ENCODE measurements at places on chromosomes 2 and 18. TPM values are rescaled to one million over a fixed set of nuclear protein-coding genes. Genes with fewer than 3 reads are reported as not detected.

- H3K36me3 ChIP-seq, result no peaks in the 10 kb centered on the region
- H3K4me3 ChIP-seq, result no peak overlapping the region
- DNase-seq, result no peak
- no peaks in the 10 kb centered on the region for H3K27me3 ChIP-seq
These were observed 91.2 kb downstream of the LIPG start for GRCh38 chr18:49652881-49653724.

DNA sequence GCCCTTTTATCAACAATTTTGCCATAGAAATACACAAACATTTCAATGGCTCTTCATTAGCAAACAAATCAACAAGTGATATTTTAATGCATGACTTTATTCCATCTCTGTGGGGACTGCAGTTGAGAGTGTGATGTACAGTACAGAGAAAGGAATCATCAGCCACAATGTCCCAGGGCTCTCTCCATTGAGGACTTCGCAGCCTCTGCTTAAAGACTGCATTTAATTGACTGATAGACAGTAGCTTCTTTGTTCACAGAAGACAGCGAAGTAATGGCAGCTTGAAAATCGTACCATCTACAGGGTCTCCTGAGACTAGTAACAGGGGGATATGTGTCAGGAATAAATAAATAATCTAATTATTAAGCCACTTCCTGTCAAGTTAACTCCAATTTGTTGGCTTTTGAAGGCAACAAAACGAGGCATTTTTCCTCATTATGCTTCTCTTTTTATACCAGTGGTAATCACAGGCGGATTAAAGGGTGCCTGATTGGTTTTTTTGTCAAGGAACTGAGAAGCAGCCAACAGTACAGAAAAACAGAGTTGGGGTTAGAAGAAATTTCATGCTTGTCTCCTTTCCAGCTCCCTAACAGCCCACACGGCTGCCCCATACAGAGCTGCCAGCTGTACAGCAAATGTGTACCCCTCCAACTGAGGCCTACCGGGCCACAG, 164.3 kb downstream of the ZNF521 start:
- H3K4me3 ChIP-seq, result no peak overlapping the region
- DNase-seq, result no peak
- H3K36me3 ChIP-seq, result no peaks in the 10 kb centered on the region
- no peaks in the 10 kb centered on the region for H3K4me1 ChIP-seq

Gene NCKAP5
- 0.65 TPM for total RNA-seq

DNA sequence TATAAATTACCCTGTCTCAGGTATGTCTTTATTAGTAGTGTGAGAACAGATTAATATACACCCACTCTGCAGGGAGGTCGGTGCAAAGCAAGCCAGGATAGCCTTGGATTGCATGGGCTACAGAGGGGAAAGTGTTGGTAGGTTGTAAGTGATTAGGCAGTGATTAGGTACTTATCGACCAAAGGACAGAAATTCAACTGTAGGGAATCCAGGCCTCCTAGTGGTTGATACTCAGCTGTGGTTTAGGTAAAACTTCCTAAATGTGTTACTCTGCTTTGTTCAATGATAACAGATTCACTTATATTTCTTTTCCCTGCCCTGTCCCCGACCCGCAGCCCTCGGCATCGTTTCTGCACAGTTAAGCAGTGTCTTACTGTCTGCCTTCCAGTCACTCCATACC, 444.0 kb downstream of the FIGN start:
- DNase-seq, result no peak
- H3K4me1 ChIP-seq, result no peaks in the 10 kb centered on the region
- H3K27me3 ChIP-seq, result no peaks in the 10 kb centered on the region
- no peaks in the 10 kb centered on the region for H3K36me3 ChIP-seq
- no peak overlapping the region for H3K27ac ChIP-seq

GRCh38 chr2:108460345-108461037, 11.5 kb downstream of the GCC2 start:
- H3K36me3 ChIP-seq, result peaks cover 59% of the 10 kb centered on the region
- no peak for DNase-seq
- H3K4me1 ChIP-seq, result no peaks in the 10 kb centered on the region

DNA sequence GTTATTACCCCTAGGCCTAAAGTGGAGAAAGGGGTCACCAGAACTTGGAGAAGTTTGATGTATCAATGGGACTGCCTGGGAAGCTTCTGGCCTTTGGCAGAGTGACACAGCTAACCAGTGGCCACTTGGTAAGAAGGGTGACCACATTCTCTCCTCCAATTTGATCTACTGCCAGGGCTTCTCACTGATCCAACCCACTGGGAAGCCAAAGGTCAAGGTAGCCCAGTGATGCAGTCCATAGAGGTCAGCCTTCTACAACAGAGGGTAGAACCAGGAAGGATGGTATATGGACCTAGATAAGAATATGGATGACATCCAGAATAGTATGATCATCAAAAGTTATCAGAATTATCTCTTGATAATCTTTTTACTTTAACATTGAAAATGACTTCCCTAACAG, 493.6 kb downstream of the NYAP2 start:
- no peaks in the 10 kb centered on the region for H3K36me3 ChIP-seq
- peaks cover 22% of the 10 kb centered on the region for H3K4me1 ChIP-seq
- no peak overlapping the region for H3K27ac ChIP-seq
- DNase-seq, result no peak
- H3K4me3 ChIP-seq, result no peak overlapping the region
- H3K27me3 ChIP-seq, result no peaks in the 10 kb centered on the region

- H3K27me3 ChIP-seq, result no peaks in the 10 kb centered on the region
- H3K4me1 ChIP-seq, result no peaks in the 10 kb centered on the region
- H3K4me3 ChIP-seq, result no peak overlapping the region
- peak; percentile 2 for DNase-seq
- H3K27ac ChIP-seq, result no peak overlapping the region
These were observed 110.6 kb downstream of the TMEM182 start for GRCh38 chr2:102872388-102872787.

- H3K36me3 ChIP-seq, result no peaks in the 10 kb centered on the region
- no peak overlapping the region for H3K4me3 ChIP-seq
- no peak overlapping the region for H3K27ac ChIP-seq
- no peaks in the 10 kb centered on the region for H3K27me3 ChIP-seq
- DNase-seq, result no peak
These were observed 783.1 kb upstream of the LRRTM1 start for GRCh38 chr2:81087646-81088045.

GRCh38 chr2:202065876-202066275, 7.2 kb upstream of the KIAA2012 start:
- peaks cover 17% of the 10 kb centered on the region for H3K4me1 ChIP-seq
- no peak overlapping the region for H3K4me3 ChIP-seq
- no peak overlapping the region for H3K27ac ChIP-seq
- no peaks in the 10 kb centered on the region for H3K27me3 ChIP-seq
- DNase-seq, result no peak

GRCh38 chr2:52365946-52366345, 1334.0 kb upstream of the NRXN1 start:
- no peak for DNase-seq
- H3K4me1 ChIP-seq, result no peaks in the 10 kb centered on the region
- no peak overlapping the region for H3K4me3 ChIP-seq

DNA sequence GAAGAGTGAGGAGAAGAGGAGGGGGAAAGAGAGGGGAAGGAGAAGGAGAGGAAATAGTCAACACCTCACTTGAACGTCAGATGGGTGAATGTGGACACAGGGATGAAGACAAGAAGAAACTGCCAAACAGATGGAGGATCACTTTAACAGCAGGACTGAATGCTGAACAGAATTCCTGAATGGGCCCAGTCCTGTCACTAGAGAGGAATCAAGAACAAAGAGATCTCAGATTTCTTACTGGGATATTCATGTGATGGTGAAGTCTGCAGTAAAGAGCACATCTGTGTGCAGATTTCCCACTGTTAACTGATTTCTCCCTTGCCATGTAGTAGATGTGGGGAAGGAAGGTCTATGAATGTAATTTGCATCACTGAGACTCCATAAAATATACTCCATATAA, 135.4 kb downstream of the L3MBTL4 start:
- H3K27ac ChIP-seq, result no peak overlapping the region
- no peaks in the 10 kb centered on the region for H3K36me3 ChIP-seq
- H3K27me3 ChIP-seq, result no peaks in the 10 kb centered on the region
- no peaks in the 10 kb centered on the region for H3K4me1 ChIP-seq

GRCh38 chr2:7634409-7634808, 717.2 kb downstream of the RNF144A start:
- H3K27me3 ChIP-seq, result peaks cover 18% of the 10 kb centered on the region
- H3K4me3 ChIP-seq, result no peak overlapping the region
- no peaks in the 10 kb centered on the region for H3K36me3 ChIP-seq
- no peaks in the 10 kb centered on the region for H3K4me1 ChIP-seq
- DNase-seq, result no peak

DNA sequence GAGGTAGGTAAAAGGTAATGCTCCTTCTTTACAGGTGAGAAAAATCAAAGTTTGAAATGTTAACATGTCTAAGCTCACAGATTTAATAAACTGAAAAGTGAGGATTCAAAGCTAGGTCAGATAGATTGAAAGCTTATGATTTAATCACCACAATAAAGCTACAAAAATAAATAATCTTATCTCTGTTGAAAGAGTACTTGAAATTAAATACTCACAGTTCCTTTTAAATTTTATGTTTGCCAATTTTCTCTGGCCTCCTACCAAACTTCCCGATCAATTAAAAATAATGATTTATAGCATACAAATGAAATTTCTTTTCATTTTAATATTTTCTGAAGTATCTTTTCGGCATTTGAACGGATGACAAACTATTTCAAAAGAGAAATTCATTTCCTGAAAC, 77.3 kb downstream of the GAREM1 start:
- H3K36me3 ChIP-seq, result no peaks in the 10 kb centered on the region
- no peak for DNase-seq
- no peaks in the 10 kb centered on the region for H3K27me3 ChIP-seq
- no peaks in the 10 kb centered on the region for H3K4me1 ChIP-seq
- H3K4me3 ChIP-seq, result no peak overlapping the region
- H3K27ac ChIP-seq, result no peak overlapping the region

DNA sequence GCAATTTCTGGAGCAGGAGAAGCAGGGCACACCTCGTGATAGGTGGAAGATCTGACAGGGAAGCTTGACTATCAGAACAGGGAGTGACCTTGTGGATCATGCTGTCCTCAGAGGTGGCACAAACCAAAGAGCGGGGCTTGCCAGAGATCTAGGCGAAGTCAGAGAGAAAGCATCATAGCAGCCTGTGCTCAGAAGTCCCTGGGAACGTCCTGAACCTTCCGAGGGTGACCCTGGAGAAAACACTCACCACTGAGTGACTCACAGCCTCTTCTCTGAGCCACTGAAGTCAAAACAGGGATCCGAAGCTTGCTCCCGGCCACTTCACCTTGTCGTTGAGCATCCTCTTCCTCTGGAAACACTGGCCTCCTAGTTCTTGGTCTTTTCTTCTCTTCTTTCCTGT, 56.7 kb downstream of the IL1R2 start:
- DNase-seq, result peak; percentile 89
- peaks cover 42% of the 10 kb centered on the region for H3K4me1 ChIP-seq
- H3K27ac ChIP-seq, result peak overlapping the region; percentile 89
- H3K4me3 ChIP-seq, result no peak overlapping the region
- H3K27me3 ChIP-seq, result no peaks in the 10 kb centered on the region

Gene DYSF
- not detected for total RNA-seq

Gene TGFA
- 17.3 TPM for total RNA-seq

DNA sequence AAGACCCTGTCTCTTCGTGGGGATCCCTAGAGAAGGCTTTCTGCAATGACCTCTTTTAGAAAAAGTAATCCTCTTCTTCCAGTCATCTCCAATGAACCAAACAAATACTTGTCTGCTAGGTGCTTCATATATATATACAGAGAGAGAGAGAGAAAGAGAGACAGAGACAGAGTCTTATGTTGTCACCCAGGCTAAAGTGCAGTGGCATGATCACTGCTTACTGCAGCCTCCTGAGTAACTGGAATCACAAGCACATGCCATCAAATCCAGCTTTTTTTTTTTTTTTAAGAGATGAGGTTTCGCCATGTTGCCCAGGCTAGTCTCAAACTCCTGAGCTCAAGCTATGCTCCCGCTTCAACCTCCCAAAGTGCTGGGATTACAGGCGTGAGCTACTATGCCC, 18.6 kb upstream of the PKDCC start:
- H3K4me3 ChIP-seq, result no peak overlapping the region
- no peak overlapping the region for H3K27ac ChIP-seq
- peaks cover 7% of the 10 kb centered on the region for H3K4me1 ChIP-seq
- no peaks in the 10 kb centered on the region for H3K27me3 ChIP-seq

DNA sequence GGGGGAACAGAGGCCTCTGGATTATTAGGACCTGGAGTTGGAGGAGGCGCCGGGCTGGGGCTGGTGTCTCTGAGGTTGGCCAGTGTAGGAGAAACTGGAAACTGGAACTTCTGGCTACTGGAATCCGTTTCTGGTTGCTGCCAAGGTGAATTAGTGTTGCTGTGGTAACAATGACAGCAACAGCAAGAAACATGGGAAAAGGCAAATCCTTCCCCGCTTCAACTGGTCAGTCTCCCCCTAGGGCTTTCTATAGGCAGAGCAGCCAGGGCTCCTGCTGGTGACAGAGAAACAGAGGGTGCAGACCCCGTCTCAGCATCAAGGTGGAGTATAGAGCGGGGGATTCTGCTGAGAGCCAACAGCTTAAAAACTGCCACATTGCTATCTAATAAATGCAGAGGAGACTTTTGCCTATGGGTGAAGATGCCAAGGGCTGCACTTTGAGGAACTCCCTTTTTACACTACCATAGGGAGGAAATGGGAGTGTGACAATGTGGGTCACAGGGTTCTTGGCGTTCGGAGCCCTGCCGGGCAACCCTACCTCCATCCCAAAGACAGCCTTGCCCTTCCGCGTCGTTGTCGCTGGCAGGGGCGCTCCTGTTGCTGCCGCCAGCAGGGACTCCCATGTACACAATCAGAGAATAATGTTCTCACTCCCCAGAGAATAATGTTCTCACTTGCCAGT, 81.4 kb upstream of the CABLES1 start:
- H3K36me3 ChIP-seq, result no peaks in the 10 kb centered on the region
- peak; percentile 85 for DNase-seq
- no peak overlapping the region for H3K4me3 ChIP-seq
- peaks cover 11% of the 10 kb centered on the region for H3K4me1 ChIP-seq
- no peak overlapping the region for H3K27ac ChIP-seq

GRCh38 chr2:5453220-5454050, 238.7 kb upstream of the SOX11 start:
- no peaks in the 10 kb centered on the region for H3K27me3 ChIP-seq
- H3K36me3 ChIP-seq, result no peaks in the 10 kb centered on the region
- H3K4me3 ChIP-seq, result no peak overlapping the region
- H3K4me1 ChIP-seq, result no peaks in the 10 kb centered on the region

DNA sequence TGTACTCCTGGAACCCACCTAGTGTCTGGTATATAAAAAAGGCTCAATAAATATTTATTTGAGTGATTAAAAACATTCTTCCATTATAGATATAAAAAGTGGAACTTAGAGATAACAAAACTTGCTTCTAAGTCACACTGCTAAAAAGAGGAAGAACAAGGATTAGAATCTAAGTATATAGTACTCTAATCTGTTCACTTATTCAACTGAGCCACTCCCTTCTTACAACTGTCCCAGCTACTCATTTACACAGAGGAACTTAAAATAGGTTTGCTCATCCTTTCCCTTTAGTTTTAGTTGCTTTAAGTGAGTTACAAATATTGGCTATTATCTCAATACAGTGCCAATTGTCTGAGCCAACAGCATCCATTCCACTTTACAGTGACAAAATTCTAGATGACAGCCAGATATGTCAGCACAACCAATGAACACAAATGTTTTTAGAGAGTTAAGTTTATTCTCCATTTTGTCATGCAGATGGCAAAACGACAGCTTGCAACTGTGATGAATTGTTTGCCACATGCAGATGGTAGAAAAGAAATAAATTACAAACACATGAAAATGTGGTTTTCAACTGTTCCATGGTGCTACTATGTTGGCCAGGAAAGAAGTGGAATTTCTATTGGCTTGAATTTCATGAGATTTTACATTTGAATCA, 280.7 kb upstream of the ZC3H15 start:
- H3K4me1 ChIP-seq, result no peaks in the 10 kb centered on the region
- no peak for DNase-seq
- no peaks in the 10 kb centered on the region for H3K36me3 ChIP-seq
- H3K4me3 ChIP-seq, result no peak overlapping the region
- H3K27ac ChIP-seq, result no peak overlapping the region

Data from GM23248 (cell line).